ENCODE measurements at places on chromosomes 7 and 10. TPM values are rescaled to one million over a fixed set of nuclear protein-coding genes. Genes with fewer than 3 reads are reported as not detected.

The CLRN3 gene
- total RNA-seq = not detected

The MBL2 gene
- not detected for total RNA-seq

The PPP1R17 gene
- not detected for total RNA-seq

The LIPJ gene
- total RNA-seq = not detected

The HYAL4 gene
- not detected for total RNA-seq

The EPHB6 gene
- 7.0 TPM for total RNA-seq

The ICA1 gene
- total RNA-seq = 0.76 TPM

The GGCT gene
- 49.7 TPM for total RNA-seq

The CALHM2 gene
- total RNA-seq = 135 TPM

The SAMD9L gene
- total RNA-seq = 109 TPM

The ADGRA1 gene
- not detected for total RNA-seq

The OGDH gene
- total RNA-seq = 114 TPM

The ZNF316 gene
- 24.2 TPM for total RNA-seq

The CALHM1 gene
- total RNA-seq = 1.8 TPM

The CFAP70 gene
- total RNA-seq = 0.57 TPM

The POLR2J3 gene
- 59.4 TPM for total RNA-seq

The SEPHS1 gene
- total RNA-seq = 63.5 TPM

The KCNH2 gene
- total RNA-seq = not detected

The SPDYE2 gene
- total RNA-seq = 0.31 TPM

The HTRA1 gene
- not detected for total RNA-seq

The TRIM73 gene
- total RNA-seq = 8.3 TPM

The SUGCT gene
- total RNA-seq = not detected

The FRMD4A gene
- 0.94 TPM for total RNA-seq

The EN2 gene
- not detected for total RNA-seq

The FZD8 gene
- total RNA-seq = 0.24 TPM

The FAM24B gene
- total RNA-seq = 9.3 TPM

The CARD11 gene
- 178 TPM for total RNA-seq

The USP54 gene
- 4.3 TPM for total RNA-seq

The RPA3 gene
- total RNA-seq = 117 TPM

The HKDC1 gene
- total RNA-seq = 1.4 TPM

The ZNF746 gene
- 19.7 TPM for total RNA-seq

The SPRN gene
- total RNA-seq = not detected

The PLOD3 gene
- 51.1 TPM for total RNA-seq

The YWHAG gene
- total RNA-seq = 79.3 TPM

The SPDYE2B gene
- not detected for total RNA-seq

The TUBAL3 gene
- total RNA-seq = not detected

The AGBL3 gene
- total RNA-seq = 3.6 TPM

The SCIN gene
- total RNA-seq = not detected

The ACBD7 gene
- total RNA-seq = 4.4 TPM

The NHLRC2 gene
- total RNA-seq = 25.0 TPM

The C10orf105 gene
- 0.73 TPM for total RNA-seq

The NPFFR1 gene
- not detected for total RNA-seq

The EEPD1 gene
- total RNA-seq = 2.6 TPM

The KIFBP gene
- total RNA-seq = 16.5 TPM

The VWDE gene
- 4.4 TPM for total RNA-seq

The BCAP29 gene
- 32.1 TPM for total RNA-seq

The FAM25G gene
- not detected for total RNA-seq

The SVOPL gene
- 4.3 TPM for total RNA-seq

The AKR1E2 gene
- 8.9 TPM for total RNA-seq

The EIF5AL1 gene
- total RNA-seq = 0.53 TPM

The PLXNA4 gene
- total RNA-seq = 45.4 TPM
